Stimulated activated naive CD8-positive, alpha-beta T cell treated with anti-CD3 and anti-CD28 coated beads, Interleukin-15, amount 100 ng/mL, for 72 hours (primary cell): ENCODE measurements at places on chromosomes 5 and 9.

DNA sequence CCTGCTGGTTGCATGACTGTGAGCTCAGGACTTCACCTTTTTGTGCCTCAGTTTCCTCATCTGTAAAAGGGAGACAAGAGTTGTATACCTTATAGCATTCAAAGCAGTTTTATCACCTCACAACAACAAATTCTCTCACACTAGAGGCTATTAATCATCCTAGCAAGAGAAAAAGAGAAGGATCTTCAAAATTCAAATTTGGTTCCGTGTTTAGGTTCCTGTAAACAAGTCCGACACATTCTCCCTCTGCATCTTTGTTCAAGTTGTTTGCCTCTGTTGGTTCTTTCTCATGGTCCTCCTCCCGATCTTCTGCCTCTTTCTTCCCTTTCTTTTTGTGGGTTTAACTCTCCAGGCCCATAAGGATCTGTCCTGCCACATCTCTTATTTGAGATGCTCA, 218.0 kb downstream of the PIK3R1 start:
- DNase-seq: no peak

GRCh38 chr5:67206461-67206860, 9.9 kb upstream of the CD180 start:
- no peak for DNase-seq

GRCh38 chr5:31100781-31101310, 92.6 kb upstream of the CDH6 start:
- DNase-seq: no peak

DNA sequence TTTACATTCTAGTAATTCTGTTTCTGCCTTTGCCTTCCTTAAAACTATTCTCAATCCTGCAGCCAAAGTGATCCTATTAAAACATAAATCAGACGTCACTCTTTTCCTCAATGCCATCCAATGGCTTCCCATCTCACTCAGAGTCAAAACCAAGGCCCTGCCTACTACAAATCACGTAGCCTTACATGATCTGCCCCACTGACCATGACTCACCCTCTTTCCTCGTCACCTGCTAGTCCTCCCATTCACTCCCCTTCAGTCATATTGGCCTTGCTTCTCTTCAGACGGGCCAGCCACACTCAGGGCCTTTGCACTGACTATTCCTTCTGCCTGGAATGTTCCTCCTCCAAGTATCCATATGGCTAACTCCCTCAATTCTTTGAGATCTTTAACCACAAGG, 39.0 kb upstream of the DMXL1 start:
- DNase-seq: peak; percentile 31

GRCh38 chr5:142358121-142358520, 33.3 kb upstream of the SPRY4 start:
- no peak for DNase-seq

DNA sequence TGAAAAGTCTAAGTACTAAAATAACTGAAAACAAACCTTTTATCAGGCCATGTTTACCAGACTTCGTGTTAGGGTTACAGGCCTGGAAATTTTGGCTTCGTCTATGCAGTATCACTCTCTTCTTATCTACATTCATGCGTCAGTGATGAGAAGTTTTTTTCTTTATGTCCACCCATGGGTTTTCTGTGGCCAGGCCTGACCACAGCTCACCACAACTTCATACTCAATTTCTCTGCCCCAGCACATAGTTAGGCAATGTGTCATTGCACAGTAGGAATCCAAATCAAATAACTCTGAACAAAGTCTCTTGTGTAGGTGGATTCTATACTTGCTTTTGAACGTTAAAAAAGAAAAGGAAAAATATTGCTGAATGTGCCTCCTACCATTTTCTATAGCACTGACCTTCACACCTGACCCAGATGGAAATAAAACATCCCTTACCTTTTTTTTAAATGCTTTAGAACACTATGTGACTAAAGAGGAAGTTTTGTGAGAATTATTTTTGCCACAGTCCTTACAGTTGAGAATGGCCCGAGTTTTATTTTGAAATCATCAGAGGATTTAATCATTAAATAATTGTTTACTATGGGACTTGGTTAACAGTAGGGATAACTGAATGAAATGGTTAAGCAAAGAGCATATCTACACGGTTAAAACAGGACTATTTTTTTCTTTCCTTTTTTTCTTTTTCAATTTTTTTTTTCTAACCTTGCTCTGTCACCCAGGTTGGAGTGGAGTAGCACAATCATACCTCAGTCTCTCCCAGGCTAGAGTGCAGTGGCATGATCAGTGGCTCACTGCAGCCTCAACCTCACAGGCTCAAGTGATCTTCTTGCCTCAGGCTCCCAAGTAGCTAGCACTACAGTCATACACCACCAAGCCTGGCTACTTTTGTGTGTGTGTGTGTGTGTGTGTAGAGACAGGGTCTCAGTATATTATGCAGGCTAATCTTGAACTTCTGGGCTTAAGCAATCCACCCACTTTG, 1247.0 kb upstream of the ACO1 start:
- DNase-seq: no peak

- DNase-seq: no peak
Measured at GRCh38 chr5:78760366-78760765, 111.8 kb upstream of the LHFPL2 start.
